ENCODE measurements at places on chromosomes 11 and 22.

DNA sequence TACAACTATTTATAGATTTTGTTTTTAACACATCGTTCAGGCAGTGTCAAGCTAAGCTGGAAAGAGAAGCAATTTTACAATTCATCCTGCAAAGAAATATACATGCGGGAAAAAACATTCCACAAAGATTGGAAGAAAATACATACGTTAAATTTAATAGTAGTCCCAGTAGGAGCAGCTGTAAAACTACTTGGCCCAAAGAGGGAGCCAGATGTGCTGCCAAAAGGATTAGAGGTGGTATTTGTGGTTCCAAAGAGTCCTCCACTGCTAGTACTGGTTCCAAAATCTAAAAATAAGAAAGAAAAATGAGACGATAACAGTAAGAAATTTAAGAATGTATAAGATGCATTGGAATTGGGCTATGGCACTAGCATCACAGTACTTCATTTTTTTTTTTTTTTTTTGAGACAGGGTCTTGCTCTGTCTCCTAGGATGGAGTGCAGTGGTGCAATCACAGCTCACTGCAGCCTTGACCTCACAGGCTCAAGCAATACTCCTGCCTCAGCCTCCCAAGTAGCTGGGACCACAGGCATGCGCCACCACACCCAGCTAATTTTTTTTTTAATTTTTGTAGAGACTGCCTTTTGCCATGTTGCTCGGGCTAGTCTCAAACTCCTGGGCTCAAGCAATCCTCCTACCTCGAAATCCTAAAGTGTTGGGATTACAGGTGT is 21.5 kb downstream of the NUP98 start:
- no peak for DNase-seq

- no peak for DNase-seq
Measured at GRCh38 chr11:17906436-17906835, 106.4 kb downstream of the SERGEF start.

- DNase-seq: no peak
Measured at GRCh38 chr11:69200331-69201065, 44.8 kb downstream of the SMIM38 start.

DNA sequence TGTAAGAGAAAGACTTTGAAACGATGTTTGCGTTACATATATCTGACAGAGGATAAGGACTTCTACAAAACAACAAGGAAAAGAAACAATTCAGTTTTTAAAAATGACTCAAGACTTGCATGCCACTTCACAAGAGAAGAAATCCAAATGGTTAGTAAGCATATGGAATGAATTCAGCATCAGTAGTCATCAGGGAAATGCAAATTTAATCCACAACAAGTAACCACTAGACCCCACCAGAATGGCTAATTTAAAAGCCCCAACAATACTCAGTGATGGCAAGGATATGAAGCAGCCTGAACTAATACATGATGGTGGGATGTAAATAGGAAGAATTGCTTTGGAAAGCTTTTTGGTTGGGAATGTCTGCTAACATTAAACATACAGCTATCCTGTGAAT is 142.6 kb downstream of the ATXN10 start:
- DNase-seq: no peak

- no peak for DNase-seq
Measured at GRCh38 chr11:128476729-128477128, 110.6 kb downstream of the ETS1 start.
